ENCODE measurements at places on chromosomes 7 and 10. TPM values are rescaled to one million over a fixed set of nuclear protein-coding genes. Genes with fewer than 3 reads are reported as not detected.

The ZNF316 gene
- 63.7 TPM for total RNA-seq

The HOXA5 gene
- total RNA-seq, result 4.4 TPM

The DOCK1 gene
- total RNA-seq, result 125 TPM

The DENND2A gene
- total RNA-seq, result 2.3 TPM

The NAT16 gene
- total RNA-seq, result not detected

The NUDT5 gene
- total RNA-seq, result 57.9 TPM

The LBX1 gene
- not detected for total RNA-seq

The HOXA7 gene
- 2.1 TPM for total RNA-seq

The SCIN gene
- 8.4 TPM for total RNA-seq

The RFC2 gene
- 16.8 TPM for total RNA-seq

The CCL26 gene
- total RNA-seq, result not detected

The LIPJ gene
- 0.83 TPM for total RNA-seq

The ZPBP gene
- total RNA-seq, result 0.71 TPM

The ADAM22 gene
- total RNA-seq, result 13.0 TPM

The DDX50 gene
- 36.3 TPM for total RNA-seq

The CYP2C8 gene
- 3.4 TPM for total RNA-seq

The ARL4A gene
- 87.6 TPM for total RNA-seq

The OPN1SW gene
- total RNA-seq, result not detected

The FLNC gene
- 5.7 TPM for total RNA-seq

The MINDY4 gene
- total RNA-seq, result 17.9 TPM

The CFAP69 gene
- total RNA-seq, result 33.3 TPM

The DPP6 gene
- total RNA-seq, result 55.6 TPM

The EBF3 gene
- 6.8 TPM for total RNA-seq

The KIAA1549 gene
- total RNA-seq, result 1.2 TPM

The SPDYE2 gene
- not detected for total RNA-seq

The CPED1 gene
- 8.8 TPM for total RNA-seq

The DEPP1 gene
- 518 TPM for total RNA-seq

The ZNF862 gene
- total RNA-seq, result 53.7 TPM

The GIMAP8 gene
- total RNA-seq, result 24.6 TPM

The ZNF503 gene
- total RNA-seq, result 17.1 TPM

The ADRB1 gene
- total RNA-seq, result 1.7 TPM

The HABP2 gene
- not detected for total RNA-seq

The MOGAT3 gene
- total RNA-seq, result not detected

The OPN4 gene
- total RNA-seq, result not detected

The LOXL4 gene
- 11.9 TPM for total RNA-seq

The TMEM229A gene
- total RNA-seq, result 0.49 TPM

The VAX1 gene
- not detected for total RNA-seq

The DNAH11 gene
- total RNA-seq, result 9.9 TPM

The TCAF2 gene
- total RNA-seq, result 2.4 TPM

The FKBP9 gene
- 134 TPM for total RNA-seq

The NPFFR1 gene
- total RNA-seq, result 0.13 TPM

The RADIL gene
- 4.9 TPM for total RNA-seq

The FFAR4 gene
- 0.40 TPM for total RNA-seq

The UTF1 gene
- not detected for total RNA-seq

The RNF133 gene
- 1.0 TPM for total RNA-seq
